RPMI7951 (cell line): ENCODE measurements at places on chromosomes 7 and 10. TPM values are rescaled to one million over a fixed set of nuclear protein-coding genes. Genes with fewer than 3 reads are reported as not detected.

The ACTA2 gene
- total RNA-seq, result 29.9 and 50.3 TPM in 2 replicates

The STYXL1 gene
- total RNA-seq, result 59.4 and 81.9 TPM in 2 replicates

The IGF2BP3 gene
- 120 and 145 TPM in 2 replicates for total RNA-seq

The ZNF804B gene
- total RNA-seq, result not detected in 2 replicates

The NUTM2A gene
- not detected in 2 replicates for total RNA-seq

DNA sequence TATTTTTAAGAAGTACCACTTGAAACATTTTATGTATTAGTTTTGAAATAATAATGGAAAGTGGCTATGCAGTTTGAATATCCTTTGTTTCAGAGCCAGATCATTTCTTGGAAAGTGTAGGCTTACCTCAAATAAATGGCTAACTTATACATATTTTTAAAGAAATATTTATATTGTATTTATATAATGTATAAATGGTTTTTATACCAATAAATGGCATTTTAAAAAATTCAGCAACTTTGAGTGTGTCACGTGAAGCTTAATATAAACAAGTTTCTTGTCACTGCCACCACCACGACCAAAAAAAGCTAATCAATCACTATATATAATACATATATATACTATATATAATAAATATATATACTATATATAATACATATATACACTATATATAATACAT, 4.8 kb downstream of the IL6 start:
- DNase-seq, result no peak

GRCh38 chr7:34191771-34192479, 286.6 kb downstream of the BMPER start:
- peak; percentile 33 for DNase-seq

- DNase-seq, result no peak
These were observed 18.7 kb downstream of the FRMD4A start for GRCh38 chr10:14312014-14312413.

GRCh38 chr7:51299391-51300133, 17.0 kb downstream of the COBL start:
- no peak for DNase-seq

DNA sequence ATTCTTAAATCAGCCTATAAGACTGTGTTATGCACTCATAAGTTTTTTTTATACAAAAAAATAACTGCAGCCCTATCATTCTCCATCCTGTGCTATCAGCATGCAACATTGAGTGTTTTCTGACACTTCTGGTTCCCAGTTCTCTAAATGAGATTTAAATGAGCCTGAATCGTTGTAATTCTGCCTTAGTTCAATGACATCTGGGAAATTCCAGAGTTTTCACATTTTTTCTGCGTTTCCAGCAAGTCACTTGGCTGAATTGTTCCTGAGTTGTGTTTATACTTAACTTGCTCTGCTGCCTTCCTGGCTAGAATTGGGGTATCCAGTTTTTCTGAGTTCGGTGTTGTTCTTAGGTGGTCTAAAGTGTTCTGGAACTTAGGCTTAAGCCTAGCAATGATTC, 636.1 kb upstream of the FZD8 start:
- DNase-seq, result peak; percentile 31

GRCh38 chr7:131500357-131500756, 56.1 kb downstream of the PODXL start:
- DNase-seq, result no peak

GRCh38 chr7:46257761-46258448, 336.8 kb upstream of the IGFBP3 start:
- DNase-seq, result peak; percentile 78
